ENCODE measurements at places on chromosomes 5 and 9. TPM values are rescaled to one million over a fixed set of nuclear protein-coding genes. Genes with fewer than 3 reads are reported as not detected.

CD72 gene
- 3.7 TPM for polyA plus RNA-seq

CDC20B gene
- 17.2 TPM for polyA plus RNA-seq

SLC30A5 gene
- polyA plus RNA-seq, result 81.7 TPM

BTNL9 gene
- polyA plus RNA-seq, result 21.5 TPM

GRCh38 chr5:59579101-59579823, 314.3 kb downstream of the PDE4D start:
- no peak for DNase-seq

GRCh38 chr5:170251462-170251861, 18.7 kb downstream of the C5orf58 start:
- no peak for DNase-seq

- DNase-seq, result no peak
Measured at GRCh38 chr5:11323761-11324160, 562.7 kb upstream of the DAP start.

DNA sequence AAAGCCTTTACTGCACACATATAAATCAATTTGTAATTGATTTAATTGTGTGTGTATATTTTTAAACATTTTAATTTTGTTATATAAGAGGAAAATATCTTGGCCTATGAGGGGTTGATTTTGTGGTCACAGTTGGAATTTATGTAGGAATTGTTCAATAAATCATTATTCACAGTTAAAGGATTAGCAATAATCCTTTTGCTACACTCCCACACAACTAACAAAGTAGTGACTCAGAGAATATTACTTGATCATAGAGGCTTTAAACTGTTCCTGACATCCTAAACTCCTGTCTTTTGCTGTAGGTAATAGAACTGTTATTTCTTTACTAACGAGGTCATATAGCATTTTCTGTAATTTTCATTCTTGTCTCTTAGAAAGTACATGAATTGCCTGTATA, 95.5 kb downstream of the ZCCHC7 start:
- DNase-seq, result no peak
